Activated naive CD4-positive, alpha-beta T cell (primary cell): ENCODE measurements at places on chromosomes 2 and 18.

DNA sequence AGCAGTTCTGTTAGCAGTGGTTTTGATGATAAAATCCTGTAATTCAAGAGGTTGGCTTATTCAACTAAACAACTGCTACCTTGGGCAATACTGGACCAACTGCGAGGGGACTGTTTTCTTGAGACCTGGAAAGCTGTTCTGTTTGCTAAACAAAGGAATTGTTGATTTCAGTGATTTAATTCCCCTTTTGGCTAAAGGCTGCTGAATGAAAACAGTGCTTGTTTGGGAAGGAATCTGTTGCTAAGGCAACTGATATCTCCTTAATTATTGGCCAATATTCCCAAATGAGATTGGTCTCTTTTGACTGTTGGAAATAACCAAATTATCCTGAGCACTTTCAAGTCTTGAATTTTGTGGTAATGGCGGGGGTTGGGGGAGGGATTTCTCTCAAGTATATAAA, 136.8 kb downstream of the CAMKMT start:
- no peak for DNase-seq

DNA sequence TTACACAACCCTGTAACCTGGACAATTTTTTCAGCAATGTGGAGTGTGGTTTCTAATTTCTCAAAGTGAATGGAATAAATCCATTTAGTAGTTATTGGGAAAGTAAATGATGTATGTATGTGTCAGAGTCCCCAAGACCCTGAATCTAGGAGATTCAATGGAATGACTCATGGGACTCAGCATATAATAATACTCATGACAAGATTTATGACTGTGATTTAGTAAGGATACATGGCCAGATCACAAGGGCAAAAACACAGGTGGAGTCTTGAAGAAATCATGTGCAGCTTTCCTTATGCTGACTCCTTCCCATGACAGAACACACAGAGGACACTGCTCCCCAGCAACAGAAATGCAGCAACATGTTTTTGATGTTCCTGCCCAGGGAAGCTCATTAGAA, 1877.7 kb upstream of the LRRTM1 start:
- DNase-seq = no peak

GRCh38 chr2:130287656-130288026, 55.1 kb upstream of the IMP4 start:
- no peak for DNase-seq

DNA sequence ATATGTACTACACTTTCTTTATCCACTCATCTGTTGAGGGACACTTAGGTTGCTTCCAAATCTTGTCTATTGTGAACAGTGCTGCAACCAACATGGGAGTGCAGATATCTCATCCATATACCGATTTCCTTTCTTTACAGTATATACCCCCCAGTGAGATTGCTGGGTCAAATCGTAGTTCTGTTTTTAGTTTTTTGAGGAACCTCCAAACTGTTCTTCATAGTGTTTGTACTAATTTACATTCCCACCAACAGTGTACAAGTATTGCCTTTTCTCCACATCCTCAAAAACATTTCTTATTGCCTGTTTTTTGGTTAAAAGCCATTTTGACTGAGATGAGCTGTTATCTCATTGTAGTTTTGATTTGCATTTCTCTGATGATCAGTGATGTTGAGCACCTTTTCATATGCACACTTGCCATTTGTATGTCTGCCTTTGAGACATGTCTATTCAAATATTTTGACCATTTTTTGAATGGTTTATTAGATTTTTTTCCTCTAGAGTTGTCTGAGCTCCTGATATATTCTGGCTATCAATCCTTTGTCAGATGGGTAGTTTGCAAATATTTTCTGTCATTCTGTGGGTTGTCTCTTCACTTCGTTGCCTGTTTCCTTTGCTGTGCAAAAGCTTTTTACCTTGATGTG, 12.2 kb downstream of the PLEK start:
- no peak for DNase-seq

GRCh38 chr2:43302182-43302960, 76.0 kb upstream of the ZFP36L2 start:
- DNase-seq = no peak

GRCh38 chr2:205460217-205460616, 222.1 kb upstream of the NRP2 start:
- DNase-seq = no peak

GRCh38 chr2:44679584-44679983, 261.9 kb upstream of the SIX3 start:
- DNase-seq = no peak

- no peak for DNase-seq
These were observed 1507.2 kb upstream of the PIK3C3 start for GRCh38 chr18:40447820-40448219.

DNA sequence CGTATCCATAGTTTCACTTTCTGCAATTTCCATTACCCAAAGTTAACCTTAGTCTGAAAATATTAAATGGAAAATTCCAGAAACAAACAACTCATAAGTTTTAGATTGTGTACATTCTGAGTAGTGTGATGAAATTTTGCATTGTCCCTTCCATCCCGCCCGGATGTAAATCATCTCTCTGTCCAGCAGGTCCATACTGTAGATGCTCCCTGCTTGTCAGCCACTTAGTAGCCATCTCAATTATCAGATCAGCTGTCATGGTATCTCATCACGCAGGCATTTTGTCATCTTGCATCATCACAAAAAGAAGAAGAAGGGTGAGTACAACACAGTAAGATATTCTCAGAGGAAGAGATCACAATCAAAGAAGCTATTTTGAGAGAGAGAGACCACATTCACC, 185.0 kb upstream of the STK17B start:
- no peak for DNase-seq

GRCh38 chr2:176650104-176650837, 381.0 kb downstream of the MTX2 start:
- no peak for DNase-seq

DNA sequence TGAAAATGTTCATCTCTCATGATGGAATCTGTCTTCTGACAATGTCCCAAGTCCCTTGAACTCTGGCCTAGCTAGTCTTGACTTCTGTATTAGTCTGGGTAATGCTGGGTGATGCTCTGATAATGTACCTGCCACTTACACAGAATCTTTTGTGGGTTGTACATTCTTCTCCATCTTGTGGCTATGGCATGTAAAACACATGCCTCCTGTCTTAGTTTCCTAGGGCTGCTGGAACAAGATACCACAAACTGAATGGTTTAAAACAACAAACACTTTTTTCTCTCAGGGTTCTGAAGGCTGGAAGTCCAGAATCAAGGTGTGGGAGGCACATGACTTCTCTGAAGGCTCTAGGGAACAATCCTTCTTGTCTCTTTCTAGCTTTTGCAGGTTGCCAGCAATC, 57.1 kb downstream of the RAPGEF4 start:
- no peak for DNase-seq

DNA sequence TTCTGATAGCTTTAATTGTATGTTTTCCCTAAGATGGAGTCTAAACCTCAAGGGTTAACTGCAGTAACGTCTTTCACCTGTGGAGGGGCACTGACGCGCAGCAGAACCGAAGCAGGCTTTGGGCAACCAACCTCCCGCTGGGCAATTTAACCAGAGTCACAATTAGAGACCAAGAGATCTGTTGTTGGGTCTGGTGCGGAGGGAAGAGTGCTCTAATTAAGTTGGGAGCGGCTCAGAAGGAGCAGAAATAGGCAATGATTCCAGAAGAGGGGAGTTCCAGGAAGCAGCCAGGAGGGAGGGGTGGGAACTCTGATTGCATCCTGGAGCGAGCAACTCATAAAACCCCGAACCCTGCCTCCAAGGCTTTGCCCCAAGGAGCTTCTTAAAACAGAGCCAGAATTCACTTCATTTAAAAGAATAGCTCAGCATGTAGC, 245.8 kb downstream of the PAX3 start:
- no peak for DNase-seq

- DNase-seq = no peak
These were observed 11.9 kb downstream of the CRIM1 start for GRCh38 chr2:36367486-36367885.

DNA sequence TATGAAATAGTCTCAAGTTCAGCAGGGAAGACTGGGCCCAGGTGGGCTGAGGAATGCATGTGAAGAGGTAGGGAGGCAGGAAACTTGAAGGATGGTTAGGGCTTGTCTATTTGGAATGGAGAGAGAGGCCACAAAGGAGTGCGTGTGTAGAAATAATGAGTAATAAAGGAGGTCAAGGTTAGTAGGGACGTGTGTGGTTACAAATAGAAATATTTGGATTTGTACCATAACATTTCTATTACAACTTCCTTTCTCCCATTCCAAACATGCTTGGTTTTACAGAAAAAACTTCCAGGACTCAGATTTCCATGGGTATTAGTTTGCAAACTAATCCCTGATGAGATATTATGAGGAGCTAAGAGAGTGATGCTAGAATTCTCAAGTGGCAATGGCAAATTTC, 280.6 kb downstream of the NCKAP5 start:
- DNase-seq = no peak
